ENCODE measurements at places on chromosomes 16 and 17.

DNA sequence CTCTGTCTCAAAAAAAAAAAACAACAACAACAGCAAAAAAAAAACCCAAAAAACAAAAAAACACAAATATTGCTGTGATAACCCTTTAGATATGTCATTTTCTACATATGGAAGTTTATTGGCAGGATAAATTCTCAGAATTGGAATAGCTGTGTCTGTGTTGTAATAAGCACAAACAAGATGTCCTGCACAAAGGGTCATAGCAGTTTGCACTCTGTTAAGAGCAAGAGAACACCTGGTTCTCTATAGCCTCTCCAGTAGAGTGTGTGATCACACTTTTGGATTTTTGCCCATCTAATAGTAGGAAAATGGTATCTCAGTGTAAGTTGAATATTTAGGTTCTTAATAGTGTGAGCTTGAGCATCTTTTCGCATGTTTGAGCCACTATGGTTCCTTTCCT is 60.4 kb downstream of the USP43 start:
- no peak for DNase-seq

DNA sequence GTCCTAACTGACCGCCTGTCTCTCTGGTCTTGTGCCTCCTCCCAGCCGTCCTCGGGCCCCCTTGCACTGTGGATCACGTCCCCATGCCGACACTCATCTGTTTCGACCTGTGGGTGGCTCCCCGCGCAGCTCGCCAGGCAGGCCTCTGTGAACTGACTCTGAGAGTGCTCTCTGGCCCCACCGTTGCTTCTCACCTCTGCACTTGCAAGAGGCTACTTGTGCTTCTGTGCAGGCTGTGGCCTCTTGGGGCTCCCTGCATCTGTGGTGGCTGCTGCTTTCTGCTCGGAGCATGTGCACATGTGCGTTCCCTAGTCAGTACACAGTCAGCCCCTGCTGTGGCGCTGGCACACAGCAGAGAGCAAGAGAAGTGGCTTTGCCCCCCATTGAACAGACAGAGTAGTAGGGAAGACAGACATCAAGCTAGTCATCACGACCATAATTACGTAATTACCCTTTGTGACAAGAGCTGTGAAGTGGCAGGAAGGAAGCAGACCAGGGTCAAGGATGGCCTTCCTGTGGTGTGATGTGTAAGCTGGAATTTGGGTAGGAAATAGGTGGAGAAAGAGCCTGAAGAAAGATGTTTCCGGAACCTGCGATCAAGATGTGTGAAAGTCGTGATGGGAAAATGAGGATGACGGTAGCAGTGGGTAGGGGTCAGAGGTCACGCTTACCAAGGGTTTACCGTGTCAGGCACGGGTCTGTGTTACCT is 256.0 kb upstream of the CACNG5 start:
- DNase-seq: no peak

- DNase-seq: no peak
Measured at GRCh38 chr16:86428729-86429517, 81.4 kb upstream of the FOXF1 start.

DNA sequence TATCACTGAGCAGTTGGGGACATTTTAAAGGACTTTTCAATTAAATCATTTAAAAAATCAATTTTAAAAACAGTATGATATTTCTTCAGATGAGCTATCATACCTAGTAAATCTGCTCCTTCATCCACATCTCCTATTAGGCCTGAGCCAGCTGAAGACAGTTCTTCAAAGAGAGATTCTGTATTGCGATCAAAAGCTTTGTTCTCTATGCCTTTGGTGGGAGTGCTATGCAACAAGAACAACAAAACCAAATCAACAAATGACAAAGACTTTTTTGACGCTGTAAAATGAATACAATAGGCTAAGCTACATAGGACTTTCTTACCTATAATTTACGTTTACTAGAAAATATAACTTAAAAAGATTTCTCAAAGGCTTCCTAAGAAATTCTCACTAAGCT is 106.5 kb downstream of the SPAG9 start:
- DNase-seq: no peak
